Naive thymus-derived CD4-positive, alpha-beta T cell (primary cell): ENCODE measurements at places on chromosomes 3 and 15.

DNA sequence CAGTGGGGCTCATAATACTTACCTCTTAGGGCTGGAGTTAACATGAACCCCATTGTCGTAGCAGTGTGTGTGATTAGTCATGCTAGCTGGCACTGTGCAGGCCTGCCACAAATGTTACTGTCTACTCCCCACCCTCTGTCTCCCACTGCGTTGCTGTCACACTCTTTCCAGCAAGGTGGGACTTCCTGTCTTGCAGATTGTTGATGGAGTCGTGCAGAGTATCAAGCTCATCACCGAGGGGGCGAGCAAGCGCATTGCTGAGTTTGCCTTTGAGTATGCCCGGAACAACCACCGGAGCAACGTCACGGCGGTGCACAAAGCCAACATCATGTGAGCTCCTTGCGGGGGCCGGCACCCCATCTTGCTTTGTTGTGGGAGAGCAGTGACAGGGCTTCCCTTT, 12.9 kb downstream of the IDH3A start:
- peak; percentile 54 for DNase-seq

DNA sequence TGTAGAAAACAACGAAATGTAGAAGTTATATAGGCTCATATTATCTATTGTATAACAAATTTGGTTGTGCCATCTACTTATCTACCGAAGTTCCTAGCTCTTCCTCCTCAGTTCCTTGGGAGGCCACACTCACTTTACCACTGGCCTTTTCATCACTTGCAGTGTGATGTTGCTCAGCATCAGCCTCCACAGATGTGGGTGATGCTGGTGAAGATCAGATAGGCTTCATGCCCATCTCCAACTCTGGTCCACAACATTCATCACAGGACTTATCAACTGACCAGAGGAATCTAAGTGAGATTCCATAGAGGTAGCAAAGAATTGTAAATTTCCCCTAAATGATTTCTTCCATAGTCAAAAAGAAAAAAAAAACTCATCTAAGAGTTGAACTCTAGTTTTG, 8.4 kb downstream of the CD200 start:
- DNase-seq, result no peak

GRCh38 chr3:133838296-133838789, 32.7 kb downstream of the SRPRB start:
- DNase-seq, result no peak

GRCh38 chr15:88504445-88504844, 36.9 kb downstream of the MRPS11 start:
- no peak for DNase-seq
